Activated gamma-delta T cell treated with anti-CD3 and anti-CD28 coated beads, Interleukin-2, amount 50 U/mL, for 16 hours (primary cell): ENCODE measurements at places on chromosomes 5 and 9.

DNA sequence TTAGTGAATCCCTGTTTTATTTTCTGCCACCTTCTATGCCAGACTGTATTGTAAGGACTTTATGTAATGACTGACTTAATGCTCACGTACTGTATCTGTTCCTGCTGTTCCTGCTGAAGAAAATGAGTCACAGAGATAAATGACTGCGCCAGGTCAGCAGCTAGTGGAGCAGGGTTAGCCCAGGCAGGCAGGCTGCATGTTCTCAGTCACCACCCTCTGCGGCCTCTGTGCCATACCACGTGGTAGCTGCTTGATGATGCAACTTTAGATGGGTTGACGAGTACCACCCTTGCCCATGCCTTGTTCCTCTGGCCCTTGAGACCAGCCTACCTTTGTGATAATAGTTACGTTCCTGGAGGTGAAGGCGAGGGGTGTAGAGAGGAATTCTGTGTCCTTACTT is 161.9 kb downstream of the TRIO start:
- DNase-seq: no peak

GRCh38 chr9:131627648-131628458 is 82.5 kb downstream of the PRRT1B start:
- peak; percentile 69 for DNase-seq

GRCh38 chr9:37892063-37892462 is 11.9 kb downstream of the SLC25A51 start:
- DNase-seq: no peak

DNA sequence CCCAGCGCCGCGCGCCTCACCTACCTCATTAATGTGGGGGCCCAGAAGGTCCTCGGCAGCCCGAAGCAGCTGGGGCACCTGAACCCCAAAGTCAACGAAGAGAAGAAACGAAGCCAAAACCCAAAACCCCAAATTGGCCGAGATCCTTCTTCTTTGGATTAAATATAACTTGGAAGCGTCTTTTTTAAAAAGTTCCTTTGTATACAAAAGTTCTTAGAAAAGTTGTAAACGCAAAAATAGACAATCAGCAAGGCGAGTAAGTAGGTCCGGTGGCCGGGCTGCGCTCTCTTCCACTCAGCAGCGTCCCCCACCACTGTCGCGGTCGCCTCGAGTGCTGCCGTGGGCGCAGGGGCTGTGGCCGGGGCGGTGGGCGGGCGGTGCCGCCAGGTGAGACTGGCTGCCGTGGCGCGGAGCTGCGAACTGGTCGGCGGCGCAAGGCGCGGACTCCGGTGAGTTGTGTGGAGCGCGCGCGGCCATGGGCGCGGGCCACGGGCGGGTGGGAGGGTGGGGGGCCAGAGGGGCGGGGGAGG is 360 bp downstream of the KLF4 start:
- no peak for DNase-seq

- no peak for DNase-seq
These were observed 460.0 kb upstream of the SGCD start for GRCh38 chr5:155866971-155867370.

GRCh38 chr9:123424552-123425225 is 68.7 kb downstream of the CRB2 start:
- no peak for DNase-seq

DNA sequence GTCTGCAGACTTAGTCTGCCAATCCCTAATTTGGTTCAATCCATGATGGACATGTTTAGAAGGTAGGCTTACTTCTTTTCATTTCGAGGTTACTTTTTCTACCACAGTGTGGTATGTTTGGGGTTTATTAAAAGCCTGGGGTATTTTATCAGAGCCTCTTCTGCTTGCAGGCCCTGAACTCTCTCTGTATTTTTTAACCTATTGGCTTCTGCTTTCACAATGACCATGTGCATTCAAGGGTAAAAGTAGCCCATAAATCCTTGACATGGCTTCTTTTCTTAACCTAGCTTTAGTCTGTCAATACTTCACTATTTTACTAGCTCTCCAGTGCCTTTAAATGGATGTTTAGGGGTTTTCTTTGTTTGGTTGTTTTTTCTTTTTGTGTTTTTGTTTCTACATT is 286.6 kb downstream of the FER start:
- DNase-seq: no peak

- no peak for DNase-seq
These were observed 1363.5 kb downstream of the EFNA5 start for GRCh38 chr5:106307265-106307664.

DNA sequence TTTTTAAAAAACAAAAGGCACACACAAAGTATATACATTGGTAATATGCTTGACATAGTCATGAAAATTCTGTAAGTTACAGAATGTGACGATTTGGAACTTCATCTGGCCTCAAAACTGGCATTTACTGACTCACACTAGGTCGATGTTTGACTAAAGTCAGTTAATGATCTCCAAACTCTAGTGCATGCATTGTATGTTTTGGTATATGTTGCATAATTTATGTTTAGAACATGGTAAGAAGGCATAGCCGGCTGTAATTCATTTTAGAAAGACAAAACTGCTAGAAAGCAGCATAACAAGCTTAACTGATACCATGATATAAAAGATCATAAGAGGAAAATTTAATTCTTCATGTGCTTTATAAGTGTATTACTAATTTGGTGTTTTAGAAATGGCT is 58.6 kb upstream of the RICTOR start:
- no peak for DNase-seq

- no peak for DNase-seq
These were observed 37.3 kb downstream of the ARHGEF28 start for GRCh38 chr5:73663161-73663859.

- DNase-seq: no peak
These were observed 63.3 kb downstream of the DCP2 start for GRCh38 chr5:113039934-113040285.

GRCh38 chr9:100088202-100088601 is 10.6 kb downstream of the ERP44 start:
- no peak for DNase-seq

DNA sequence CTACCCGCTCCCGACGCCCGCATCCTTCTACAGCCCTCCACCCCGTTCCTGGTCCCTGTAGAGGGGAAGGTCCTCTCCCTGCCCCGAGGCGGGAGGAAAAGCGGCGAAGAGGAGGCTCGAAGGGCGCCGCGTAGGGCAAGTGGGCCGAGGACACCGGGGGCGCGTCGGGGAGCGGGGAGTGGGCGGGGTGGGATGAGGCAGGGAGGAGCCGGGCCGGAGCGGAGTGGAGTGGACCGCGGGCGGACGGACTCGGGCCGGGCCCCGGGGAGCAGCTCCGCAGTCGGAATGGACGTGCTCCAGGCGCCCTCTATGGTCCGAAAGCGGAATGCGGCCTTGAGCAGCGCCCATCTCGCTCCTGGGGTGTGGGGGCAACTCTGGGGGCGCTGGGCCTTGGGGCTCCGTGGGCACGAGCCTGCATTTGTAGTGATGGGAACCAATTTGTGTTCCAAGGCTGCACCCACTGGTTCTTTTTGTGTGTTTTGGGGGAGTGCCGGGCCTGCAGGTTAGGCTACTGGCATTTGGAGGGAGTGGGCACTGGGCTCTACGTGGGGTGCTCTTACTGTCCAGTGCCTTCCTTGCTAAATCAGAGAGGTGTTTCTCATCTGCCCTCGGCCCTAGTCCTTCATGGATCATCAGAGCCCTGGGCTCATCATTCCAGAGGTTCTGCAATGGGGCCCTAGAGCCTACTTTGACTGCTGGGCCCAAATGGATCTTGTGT is 7.3 kb downstream of the IRX1 start:
- no peak for DNase-seq

DNA sequence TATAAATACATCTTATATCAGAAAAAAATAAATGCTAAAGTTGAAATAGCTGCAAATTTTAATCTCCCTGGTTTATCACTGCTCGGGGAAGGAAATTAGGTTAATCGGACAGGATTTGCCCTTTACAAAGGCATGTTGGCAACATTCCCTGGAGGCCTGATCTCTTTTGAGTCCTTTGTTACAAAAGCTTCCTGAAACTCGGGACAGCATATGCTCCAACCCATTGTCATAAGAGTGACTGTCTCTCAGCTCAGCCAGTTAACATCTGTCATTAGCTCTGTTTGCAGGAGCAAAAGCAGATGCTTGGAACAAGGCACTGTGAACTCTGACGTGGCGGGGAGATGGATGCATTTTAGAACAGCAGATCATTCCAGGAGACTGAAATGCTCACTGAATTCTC is 80.6 kb downstream of the MYO10 start:
- DNase-seq: no peak

DNA sequence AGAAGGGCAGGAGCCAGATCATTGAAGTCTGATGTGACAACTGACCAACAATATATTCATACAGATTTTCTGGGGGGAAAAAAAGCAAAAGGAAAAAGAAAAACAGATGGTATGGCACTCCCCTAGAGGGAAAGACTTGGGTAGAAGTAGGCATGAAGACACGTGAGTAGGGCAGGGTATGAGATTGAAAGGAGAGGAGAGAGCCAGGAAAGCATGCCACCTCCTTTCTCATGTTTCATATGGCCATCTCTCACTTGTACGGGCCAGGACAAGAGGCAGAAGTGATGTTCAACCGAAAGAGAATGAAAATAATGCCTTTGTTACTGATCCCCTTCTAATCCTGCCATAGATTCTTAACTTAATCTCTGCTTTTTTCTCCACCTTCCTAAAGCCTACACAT is 139.0 kb upstream of the ACTBL2 start:
- no peak for DNase-seq

GRCh38 chr9:21906881-21907280 is 87.3 kb downstream of the CDKN2A start:
- DNase-seq: no peak

GRCh38 chr5:124743602-124744169 is 2.8 kb downstream of the ZNF608 start:
- DNase-seq: no peak

- DNase-seq: no peak
These were observed 33.4 kb upstream of the ARAP3 start for GRCh38 chr5:141715346-141715905.

DNA sequence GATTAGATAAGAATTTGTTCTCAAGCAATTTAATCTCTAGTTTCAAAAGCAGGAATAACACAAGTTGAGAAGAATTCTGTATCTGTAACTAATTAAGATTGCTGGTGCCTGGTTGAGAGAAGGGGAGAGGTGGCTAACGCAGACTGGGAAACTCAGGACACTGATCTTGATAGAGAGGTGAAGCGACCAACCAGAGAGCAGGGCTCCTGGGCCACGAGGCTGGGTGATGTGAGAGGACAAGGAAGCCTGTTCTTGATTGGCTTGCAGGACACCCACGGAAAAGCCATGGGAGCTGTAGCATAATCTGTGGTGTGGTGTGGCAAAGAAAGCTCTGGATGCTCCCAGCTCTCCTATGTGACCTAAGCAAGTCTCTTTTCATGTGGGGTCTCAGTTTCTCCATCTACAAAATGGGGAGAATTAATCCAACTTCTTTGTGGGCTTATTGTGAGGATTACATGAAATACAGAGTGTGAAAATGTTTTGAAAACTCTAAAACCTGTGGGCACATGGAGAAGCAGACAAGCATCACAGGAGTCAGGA is 594.1 kb upstream of the BRINP1 start:
- DNase-seq: no peak

DNA sequence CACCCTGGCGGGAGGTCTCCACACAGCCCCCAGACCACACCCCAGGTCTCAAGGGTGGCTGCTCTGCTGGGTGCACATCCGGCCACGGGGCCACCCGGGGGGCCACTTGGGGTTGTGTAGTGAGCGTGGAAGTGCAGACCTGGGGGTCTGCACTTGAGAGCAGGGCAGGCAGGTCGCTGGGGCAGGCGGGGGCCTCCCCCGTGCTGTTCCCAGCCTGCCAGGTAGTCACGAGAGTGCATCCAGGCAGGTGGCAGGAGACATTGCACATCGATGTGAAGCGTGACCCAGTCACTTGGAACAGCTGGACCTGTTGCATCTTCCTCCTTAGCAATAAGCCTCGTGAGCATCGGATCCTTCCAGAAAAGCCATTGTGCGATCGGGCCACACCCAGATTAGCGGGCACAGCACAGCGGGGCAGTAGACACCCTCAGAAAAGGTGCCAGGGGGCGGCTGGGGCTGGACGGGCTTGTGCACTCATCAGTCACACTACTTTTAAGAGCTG is 4.8 kb upstream of the ENTPD8 start:
- no peak for DNase-seq

GRCh38 chr9:130122456-130122855 is 49.7 kb upstream of the NCS1 start:
- DNase-seq: no peak

DNA sequence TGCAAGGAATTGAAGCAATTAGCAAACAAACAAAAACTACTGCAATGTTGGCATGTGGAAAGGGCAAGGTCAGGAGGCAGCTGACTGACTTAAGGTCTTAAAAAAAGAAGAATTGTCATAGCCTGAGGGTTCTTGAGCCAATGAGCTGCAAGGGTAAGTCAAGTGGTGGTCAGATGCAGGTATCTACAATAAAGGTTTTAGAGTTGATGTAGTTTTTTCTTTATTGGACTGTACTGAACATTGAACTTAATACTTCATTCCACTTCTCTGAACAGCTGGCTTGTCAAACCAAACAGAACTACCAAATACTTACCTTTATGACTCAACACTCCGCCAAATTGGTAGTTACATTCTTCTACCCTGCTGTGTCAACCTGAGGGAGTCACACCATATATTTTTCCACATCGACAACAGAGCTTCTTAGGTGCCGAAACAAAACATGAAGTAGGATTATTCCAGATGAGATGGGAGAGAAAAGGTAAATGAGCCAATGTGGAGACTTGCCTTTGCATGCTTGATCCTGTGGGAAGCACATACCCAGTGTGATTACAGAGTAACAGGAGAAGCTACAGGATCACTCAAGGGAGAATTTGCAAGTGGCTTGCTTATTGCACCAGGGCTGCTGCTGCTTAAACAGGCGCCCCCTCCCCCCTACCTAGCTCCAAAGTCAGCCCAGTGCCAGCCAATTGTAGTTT is 35.3 kb downstream of the EQTN start:
- DNase-seq: no peak
